Activated CD4-positive, alpha-beta T cell treated with anti-CD3 and anti-CD28 coated beads for 1 hour (primary cell): ENCODE measurements at places on chromosomes 1 and 21.

DNA sequence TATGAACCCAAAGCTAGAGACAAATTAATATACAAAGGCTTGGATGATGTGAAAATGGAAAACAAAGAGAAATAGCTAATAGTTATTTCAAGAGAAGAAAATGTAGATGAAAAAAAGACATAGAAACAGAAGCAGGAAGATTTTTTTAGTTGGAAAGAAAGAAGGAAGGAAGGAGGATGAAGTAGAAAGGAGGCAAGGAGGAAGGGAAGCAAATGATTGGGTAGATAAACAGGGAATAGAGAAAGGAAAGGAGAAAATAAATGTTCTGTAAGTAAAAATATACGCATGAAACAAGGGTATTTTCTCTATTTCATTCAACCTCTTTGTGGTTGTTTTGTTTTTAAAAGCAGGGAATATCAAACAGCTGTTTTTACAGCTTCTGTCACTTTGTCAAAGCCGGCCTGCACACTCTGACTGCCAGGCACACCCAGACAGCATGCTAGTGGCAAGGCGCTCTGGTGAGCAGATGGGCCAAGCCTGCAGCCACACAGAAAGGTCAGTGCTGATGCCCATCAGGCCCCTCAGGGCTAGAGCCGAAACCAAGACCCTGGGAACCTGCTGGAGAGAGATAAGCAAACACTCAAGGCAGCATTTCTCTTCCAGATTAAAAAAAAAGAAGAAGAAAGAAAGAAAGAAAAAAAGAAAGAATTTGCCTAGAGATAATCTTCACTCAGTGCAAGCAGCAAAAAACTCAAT, 72.9 kb upstream of the CTTNBP2NL start:
- no peak for DNase-seq

- DNase-seq = no peak
Measured at GRCh38 chr1:19622204-19622603, 21.9 kb upstream of the NBL1 start.

DNA sequence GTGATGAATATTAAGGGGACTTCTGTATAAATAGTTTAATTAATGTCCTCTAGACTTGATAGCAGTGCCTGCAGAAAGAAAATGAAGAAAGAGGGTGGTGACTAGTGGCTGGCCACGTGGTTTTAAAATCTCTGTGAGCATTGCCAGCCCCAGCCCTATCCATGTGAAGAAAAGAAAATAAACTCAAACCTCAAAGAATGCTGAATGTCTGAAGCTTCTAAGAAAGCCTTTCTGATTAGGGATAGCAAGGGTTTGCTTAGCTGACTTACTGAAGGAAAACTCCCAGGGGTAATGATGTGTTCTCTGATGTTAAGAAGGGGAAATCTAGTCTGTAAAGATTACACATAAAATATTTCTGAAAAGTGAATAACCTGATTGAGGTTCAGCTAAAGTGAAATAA, 31.8 kb downstream of the ADGRL2 start:
- DNase-seq = no peak

DNA sequence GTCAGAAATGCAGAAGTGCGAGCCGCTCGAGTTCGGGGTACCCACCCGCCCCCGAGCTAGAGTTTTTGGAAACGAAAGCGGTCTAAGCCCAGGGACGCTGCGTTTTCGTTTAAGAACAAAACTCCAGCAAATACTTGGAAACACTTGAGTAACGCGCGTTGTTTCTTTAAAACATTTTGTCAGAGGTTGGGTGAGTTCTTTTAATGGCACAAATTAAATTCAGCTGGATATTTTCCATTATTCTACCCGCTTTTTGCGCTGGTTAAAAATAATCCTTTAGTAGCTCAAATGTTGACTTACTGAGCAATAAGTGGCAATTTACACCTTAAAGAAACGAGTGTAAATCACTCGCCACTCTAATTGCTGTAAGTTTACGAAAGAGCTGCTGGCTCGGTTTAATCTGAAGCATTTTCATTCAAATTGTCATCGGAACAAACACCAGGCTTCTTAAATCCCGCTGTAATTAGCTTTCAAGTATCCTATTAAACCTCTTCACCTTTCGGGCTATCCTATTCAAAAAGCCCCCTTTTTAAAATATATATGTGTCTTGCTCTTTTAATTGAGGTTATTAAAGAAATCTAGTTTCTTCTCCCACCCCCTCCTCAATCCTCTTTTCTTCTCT, 1.5 kb downstream of the LHX8 start:
- DNase-seq = no peak

DNA sequence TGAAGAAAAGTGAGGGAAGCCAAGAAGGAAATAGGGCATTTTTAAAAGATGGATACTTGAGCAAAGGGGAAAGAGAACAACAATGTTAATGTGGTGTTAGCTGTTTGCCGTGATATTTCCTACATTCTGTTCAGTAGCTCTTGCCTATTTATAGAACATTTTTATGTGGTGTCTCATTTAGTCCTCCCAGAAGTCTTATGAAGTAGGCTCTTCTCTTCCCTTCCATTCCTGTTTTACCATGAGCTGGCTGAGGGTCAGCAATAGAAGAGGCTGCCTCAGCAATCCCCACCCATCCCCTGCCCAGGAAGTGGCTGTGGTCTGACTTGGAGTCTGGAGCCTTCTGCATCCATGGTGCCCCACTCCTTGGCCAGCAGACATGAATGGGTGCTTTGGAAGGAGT, 60.1 kb downstream of the KIAA0040 start:
- DNase-seq = no peak
